ENCODE measurements at places on chromosomes 3 and 15. TPM values are rescaled to one million over a fixed set of nuclear protein-coding genes. Genes with fewer than 3 reads are reported as not detected.

DNA sequence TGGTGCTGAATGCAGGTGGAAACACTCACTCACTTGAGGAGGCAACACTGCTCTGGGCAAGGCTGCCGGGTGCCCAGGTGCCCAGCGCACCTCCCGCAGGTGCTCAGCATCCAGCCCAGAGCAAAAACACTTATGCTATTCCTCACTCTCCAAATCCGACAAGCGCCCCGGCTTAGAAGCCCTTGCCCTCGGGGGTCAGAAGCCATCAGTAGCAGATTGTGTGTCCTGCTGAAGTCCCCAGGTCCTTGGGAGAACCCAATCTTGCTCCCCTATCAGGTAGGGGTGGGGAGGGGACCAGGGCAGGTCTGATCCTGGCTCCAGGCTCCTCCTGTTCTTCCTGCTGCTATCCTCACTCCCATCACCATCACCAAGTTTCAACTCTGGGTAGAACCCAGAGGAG, 46.7 kb downstream of the TLE3 start:
- DNase-seq, result no peak

DNA sequence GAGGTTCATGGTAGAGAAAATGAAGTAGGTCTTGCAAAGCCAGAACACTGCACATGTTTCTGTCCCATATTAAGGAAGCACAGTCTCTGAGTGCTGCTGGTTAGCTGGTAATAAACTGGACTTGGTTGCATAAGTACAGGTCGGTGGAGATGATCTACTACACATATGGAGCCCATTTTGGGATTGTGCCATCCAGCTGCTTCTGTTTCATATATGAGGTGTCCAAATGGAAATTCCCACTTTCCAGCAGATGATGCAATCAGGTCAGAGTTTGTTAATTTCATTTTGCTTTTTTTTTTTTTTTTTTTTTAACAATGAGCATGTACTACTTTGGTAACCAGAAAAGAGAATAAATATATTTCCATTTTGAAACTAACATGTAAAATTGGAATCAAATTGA, 122.6 kb downstream of the SATB1 start:
- DNase-seq, result peak; percentile 84

ACAN gene
- total RNA-seq, result 27.8 TPM

TBC1D21 gene
- total RNA-seq, result not detected

TM2D3 gene
- 38.0 TPM for total RNA-seq

- DNase-seq, result no peak
These were observed 6.8 kb upstream of the SHQ1 start for GRCh38 chr3:72855001-72855400.
